ENCODE measurements at places on chromosomes 4 and X. TPM values are rescaled to one million over a fixed set of nuclear protein-coding genes. Genes with fewer than 3 reads are reported as not detected.

The GAB3 gene
- total RNA-seq, result 8.0 TPM

The ZNF185 gene
- total RNA-seq, result 9.7 TPM

The CRLF2 gene
- 0.48 TPM for total RNA-seq

The CYSLTR1 gene
- total RNA-seq, result 12.9 TPM

The L1CAM gene
- 5.6 TPM for total RNA-seq

The TEC gene
- 2.6 TPM for total RNA-seq

The DRD5 gene
- total RNA-seq, result 0.11 TPM

The SUPT20HL2 gene
- not detected for total RNA-seq

The FAM47A gene
- total RNA-seq, result not detected

The DUSP21 gene
- total RNA-seq, result not detected

The GUF1 gene
- total RNA-seq, result 30.8 TPM

The PPP1R2C gene
- not detected for total RNA-seq

The VCX3A gene
- total RNA-seq, result not detected

The PAK3 gene
- total RNA-seq, result 6.9 TPM

The CFI gene
- 52.0 TPM for total RNA-seq

The NCAPG gene
- 30.4 TPM for total RNA-seq

All from urinary bladder (tissue), 4 donors.